ENCODE measurements at places on chromosomes 7 and 10.

- DNase-seq: no peak
Measured at GRCh38 chr10:22301193-22301592, 15.0 kb upstream of the COMMD3 start.

GRCh38 chr10:7525314-7526016 is 114.6 kb upstream of the SFMBT2 start:
- peak; percentile 73 for DNase-seq

- DNase-seq: peak; percentile 57
Measured at GRCh38 chr7:103632972-103633371, 187.0 kb upstream of the SLC26A5 start.

- DNase-seq: no peak
Measured at GRCh38 chr7:121563177-121563576, 167.1 kb upstream of the FAM3C start.

DNA sequence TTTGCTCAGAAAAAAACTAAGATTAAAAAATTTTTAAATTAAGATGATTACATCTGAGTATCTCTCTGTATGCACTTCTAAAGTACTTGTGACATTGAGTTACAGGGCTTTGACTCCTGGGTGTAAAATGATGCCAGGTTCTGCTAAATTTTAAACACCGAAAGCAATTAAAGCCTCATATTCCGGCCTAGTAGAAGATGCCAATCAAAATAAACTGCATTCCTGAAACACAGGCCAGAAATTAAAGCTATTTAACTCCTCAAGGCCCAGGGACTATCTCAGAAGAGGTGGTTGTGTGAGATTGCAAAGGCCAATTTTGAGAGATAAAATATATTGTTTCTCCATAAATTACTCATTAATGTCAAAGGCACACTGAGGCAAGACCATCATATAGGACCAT is 388.3 kb downstream of the KIF20B start:
- DNase-seq: no peak

DNA sequence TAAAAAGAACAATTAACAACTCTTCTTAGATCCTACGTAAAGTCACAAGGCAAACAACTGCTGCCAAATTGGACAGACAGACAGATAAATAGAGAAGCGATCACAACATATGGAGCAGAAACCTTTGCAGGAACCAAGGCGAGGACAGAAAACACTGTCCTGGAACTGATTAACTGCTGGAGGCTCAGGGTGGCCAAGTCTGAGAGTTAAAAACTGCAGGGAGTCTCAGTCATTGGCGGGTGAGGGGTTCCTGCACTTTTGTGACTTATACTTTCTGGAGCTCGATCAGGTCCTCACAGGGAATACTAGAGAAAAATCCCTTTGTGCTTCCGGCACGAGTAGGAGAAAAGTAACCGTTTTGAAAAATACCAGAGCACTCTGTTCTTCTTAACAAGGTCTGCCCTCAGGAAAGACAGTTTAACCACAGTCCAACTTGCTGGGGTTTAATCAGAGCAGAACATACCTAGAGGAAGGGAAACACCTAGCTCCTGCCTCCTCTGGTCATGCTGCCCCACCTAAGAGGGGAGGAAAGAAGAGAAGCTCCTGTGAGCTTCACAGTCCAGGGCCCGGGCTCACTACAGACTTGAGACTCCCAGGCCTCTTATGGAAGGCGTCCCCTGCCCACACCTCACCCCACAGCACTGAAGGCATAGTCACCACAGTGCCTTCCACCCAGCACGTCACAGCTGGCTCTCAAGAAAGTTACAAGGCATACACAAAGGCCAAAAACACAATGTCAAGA is 74.9 kb downstream of the LARP4B start:
- no peak for DNase-seq

DNA sequence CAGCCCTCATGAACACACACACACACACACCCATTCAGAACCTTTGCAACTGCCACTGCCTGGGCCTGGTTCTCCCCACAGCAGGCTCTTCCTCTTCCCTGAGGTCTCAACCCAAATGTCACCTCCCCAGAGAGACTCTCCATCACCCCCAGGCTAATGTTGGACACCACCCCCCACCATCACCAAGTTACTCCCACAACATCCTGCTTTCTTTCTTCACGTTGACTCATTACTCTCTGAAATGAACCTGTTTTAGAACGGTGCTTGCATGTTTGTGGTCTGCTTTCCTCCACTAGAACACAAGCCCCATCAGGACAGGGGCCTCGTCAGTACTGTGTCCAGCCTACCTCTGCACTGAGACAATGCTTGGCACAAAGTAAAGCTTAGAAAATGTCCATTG is 16.0 kb downstream of the AFAP1L2 start:
- DNase-seq: no peak

Measured in fibroblast of mammary gland (primary cell).